ENCODE measurements at places on chromosomes 7 and 10.

GRCh38 chr10:60798031-60798430 lies 19.8 kb downstream of the CDK1 start:
- DNase-seq = no peak

GRCh38 chr7:79622781-79623180 lies 169.3 kb upstream of the MAGI2 start:
- no peak for DNase-seq

DNA sequence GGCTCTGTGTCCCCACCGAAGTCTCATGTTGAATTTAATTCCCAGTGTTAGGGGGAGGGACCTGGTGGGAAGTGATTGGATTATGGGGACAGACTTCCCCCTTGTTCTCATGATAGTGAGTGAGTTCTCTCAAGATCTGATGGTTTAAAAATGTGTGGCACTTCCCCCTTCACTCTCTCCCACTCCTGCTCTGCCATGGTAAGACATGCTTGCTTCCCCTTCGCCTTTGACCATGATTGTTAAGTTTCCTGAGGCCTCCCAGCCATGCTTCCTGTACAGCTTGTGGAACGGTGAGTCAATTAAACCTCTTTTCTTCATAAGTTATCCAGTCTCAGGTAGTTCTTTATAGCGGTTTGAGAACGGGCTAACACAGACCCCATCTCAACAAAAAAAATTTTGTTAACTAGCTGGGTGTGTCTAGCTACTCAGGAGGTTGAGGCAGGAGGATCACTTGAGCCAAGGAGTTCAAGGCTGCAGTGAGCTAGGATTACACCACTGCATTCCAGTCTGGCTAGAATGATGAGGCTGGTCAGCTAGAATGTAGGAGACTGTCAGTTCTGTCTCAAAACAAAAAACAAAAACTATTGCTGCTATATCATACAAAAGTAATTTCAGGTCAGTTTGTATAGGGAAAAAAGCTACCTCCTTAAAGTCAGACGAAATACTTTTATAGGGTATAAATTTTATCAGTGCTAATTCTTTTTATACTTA lies 57.7 kb downstream of the ATAD1 start:
- no peak for DNase-seq

- no peak for DNase-seq
These were observed 93.8 kb downstream of the PARD3 start for GRCh38 chr10:34721208-34721840.

- no peak for DNase-seq
These were observed 70.9 kb downstream of the CDK1 start for GRCh38 chr10:60849217-60849616.

GRCh38 chr10:35236739-35237138 lies 99.6 kb upstream of the CCNY start:
- DNase-seq = no peak

DNA sequence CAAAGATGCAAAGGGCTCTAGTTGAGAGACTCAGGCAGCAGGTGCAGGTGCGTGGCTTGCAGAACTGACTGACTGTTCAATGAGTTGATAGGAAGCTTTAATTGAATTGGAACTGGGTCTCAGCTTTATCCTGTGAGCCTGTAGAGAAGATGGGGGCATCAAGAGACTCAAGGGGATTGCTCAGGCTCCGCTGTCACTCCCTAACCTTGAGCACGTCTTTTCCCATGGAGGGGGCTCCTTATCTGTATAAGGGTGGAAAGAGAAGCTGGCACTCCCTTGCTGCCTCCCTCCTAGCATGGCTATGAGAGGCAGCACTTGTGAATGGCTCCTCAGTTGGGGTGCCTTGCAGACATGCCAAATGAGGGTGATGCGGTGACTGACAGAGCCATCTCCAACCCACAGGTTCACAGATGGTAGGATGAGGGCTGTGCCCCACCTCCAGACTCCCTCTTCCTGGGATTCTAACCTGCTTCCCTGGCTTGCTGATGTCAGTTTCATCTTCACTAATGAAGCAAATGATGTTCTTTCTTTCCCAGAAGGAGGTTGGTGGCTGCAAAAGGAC lies 12.4 kb upstream of the PLEKHA1 start:
- no peak for DNase-seq

DNA sequence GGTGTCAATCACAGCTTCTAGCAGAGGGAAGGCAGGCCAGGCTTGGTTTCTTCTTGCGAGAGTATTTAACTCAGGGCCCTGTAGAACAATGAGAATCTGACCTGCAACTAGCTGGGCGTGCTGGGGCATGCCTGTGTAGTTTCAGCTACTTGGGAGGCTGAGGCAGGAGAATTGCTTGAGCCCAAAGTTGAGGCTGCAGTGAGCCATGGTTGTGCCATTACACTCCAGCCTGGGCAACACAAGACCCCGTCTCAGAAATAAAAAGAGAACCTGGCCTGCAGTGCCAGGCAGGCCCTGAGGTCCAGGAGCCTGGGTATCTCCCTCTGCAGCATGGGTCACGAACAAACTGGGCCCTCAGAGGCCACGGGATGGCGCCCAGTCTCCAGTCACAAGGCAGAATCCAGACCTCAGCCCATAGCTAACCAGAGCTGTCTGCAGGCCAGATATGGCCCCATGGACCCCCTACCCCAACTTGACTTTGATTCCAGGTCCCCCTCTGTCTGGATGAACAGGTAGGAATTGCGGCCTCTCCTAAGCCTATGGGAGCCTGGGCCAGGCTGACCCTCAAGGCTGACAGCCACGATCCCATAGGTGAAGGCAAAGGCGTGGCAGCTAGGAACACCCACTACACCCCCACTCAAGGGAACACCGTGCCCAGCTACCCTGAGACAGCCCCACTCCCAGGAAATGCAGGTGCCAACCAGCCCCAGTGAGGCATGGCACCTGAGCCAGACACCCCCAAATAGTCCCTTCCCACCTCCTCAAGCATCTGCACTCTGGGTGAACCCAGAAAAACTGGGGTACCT lies 102.7 kb upstream of the TNRC18 start:
- no peak for DNase-seq

Data from CD8-positive, alpha-beta memory T cell (primary cell).